ENCODE measurements at places on chromosomes 13 and 19.

GRCh38 chr13:77377016-77377415 is 50.1 kb upstream of the MYCBP2 start:
- DNase-seq, result no peak

DNA sequence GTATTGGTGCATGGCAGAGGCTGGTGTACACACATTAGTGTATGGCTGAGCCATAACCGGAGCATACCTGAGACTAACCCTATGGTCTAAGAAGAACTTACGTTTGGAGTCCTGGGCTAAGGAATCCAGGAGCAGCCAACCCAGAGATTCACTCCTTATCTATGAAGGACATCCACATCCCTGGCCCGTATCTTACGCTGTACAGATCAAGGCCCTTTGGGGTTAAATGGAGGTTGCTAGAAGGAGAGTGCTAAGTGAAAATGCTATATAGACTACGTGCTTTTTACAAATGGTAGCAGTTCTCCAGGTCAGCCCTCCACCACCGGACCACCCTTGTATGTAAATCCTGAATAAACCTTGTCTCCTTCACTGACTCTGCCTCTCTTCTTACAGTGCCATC is 1.9 kb upstream of the SUGT1 start:
- DNase-seq, result no peak

- DNase-seq, result no peak
These were observed 52.2 kb downstream of the SPATA13 start for GRCh38 chr13:24212674-24213073.

DNA sequence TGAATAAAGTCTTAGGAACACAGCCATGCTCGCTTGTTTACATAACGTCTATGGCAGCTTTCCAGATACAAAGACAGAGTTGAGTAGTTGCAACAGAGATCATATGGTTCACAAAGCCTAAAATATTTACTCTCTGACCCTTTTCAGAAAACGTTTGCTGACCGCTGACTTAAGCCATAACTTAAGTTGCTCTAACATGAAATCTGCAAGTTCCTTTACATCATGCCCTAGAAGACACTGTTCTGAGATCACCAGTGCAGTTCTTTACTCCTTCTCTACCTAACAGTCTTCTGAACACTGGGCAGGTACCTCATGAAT is 166.4 kb downstream of the DCLK1 start:
- DNase-seq, result no peak

DNA sequence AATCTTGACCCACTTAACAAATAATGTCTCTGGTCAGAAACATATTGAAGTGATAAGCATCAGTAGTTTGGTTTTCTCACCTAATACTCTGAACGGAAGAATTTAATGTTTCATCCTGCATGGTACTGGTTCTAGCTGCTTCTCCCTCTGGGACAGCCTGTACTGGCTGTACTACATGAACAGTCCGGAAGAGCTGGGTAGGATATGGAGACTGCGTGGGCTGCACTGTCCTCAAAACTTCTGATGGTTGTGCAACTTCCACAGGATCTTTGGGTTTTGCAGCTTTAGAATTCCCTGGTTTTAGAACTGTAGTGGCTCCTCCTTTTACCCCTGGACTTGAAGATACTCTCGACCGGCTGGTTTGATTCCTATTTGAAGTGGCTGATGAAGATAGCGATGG is 78.3 kb downstream of the ELF1 start:
- no peak for DNase-seq

DNA sequence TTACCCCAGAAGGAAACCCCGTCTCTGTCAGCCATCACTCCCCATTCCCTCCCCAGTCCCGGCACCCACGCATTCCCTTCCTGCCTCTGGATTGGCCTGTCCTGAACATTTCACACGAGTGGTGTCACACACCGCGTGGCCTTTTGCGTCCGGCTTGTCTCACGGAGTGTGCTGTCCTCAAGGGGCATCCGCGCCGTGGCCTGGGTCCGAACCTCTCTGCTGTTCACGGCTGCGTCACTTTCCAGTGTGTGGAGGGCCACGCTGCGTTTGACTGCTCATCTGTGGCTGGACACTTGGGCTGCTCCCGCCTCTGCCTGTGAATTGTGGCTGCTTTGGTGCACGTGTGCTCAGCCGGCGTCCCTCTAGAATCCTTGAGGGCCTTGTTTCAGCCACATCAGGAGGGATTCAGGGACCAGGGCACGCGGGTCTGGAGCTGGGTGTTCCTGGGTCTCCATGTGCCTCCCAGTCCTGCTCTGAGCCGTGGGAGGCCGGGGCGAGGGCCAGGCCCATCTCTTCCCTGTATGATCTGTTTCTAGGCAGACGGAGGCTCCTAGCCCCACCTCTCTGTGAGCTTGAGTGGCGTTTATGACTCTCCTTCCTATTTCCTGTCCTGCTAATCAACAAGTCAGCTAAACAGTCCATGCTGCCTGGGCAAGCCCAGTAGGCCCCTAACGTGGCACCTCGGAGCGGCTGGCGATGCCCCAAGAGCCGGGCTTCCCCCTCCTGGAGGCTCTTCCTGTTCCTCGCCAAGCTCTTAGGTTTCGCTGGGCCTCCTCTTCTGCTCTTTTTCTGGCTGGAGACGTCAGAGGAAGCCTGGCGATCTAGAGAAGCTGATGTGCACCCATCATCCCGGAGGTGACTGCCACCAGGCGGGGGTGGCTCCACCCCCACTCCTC is 8.1 kb downstream of the STK11 start:
- no peak for DNase-seq

DNA sequence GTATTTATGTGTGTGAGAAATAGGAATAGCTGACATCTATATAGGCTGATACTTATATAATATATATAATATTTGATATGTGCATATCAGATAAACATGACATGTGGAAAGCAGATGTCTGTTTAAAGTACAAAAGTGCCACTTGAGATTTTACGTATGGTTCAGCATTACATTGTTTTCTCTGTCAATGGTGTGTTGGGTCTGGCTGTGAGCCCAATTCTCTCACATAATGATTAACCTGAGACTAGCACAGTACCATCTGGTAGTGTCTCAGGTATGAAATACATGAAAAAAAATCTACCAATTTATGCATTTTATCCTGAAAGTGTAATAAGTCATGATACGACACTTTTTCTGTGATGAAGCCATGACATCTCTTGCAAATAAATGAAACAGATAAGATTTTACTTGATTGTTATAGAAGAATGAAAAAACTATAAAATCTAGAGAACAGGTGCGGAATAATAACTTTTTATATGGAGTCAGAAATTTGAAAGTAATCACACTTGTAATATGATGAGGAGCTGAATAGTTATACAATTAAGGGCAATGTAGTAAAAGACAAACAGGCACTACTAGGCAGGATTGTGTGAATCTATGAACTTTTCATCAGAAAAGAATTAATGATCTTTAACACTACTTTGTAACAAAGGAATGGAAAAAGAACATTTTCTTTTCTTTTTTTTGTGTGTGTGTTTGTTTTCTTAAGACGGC is 1405.0 kb downstream of the OLFM4 start:
- no peak for DNase-seq

DNA sequence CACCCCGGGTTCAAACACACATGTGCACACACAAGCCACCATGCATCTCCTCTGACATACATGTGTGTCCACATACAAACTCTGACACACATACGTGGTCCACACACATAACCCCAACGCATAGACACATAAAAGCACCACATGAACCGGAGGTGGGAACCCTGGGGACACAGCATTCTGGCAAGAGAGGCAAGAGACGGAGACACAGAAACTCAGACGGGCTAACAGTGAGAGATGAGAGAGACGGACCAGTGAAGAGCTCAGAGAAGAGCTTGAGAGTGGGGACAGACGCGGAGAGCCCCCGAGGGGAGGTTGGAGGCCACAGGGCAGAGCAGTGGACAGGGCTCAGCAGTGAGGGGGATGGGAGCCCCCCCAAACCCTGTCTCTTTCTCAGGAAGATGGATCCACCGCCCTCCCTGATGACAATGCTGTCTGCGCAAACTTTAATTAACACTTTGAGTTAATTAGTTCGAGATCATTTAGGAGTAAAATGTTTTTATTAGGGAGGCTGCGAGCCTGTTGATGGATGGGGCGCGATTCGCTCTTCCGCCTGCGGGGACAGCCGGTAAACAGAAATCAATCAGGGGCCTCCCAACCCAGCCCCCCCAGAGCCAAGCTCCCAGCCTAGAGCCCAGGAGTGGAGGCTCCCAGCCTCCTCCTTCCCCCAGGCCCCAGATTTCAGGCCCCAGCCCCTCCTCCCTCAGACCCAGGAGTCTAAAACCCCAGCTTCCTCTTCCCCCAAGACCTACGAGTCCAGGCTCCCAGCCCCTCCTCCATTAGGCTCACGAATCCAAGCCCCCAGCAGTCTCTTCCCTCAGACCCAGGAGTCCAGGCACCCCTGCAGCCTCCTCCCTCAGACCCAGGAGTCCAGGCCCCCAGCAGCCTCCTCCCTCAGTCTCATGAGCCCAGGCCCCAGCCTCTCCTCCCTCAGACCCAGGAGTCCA is 9.5 kb upstream of the ERFL start:
- no peak for DNase-seq

DNA sequence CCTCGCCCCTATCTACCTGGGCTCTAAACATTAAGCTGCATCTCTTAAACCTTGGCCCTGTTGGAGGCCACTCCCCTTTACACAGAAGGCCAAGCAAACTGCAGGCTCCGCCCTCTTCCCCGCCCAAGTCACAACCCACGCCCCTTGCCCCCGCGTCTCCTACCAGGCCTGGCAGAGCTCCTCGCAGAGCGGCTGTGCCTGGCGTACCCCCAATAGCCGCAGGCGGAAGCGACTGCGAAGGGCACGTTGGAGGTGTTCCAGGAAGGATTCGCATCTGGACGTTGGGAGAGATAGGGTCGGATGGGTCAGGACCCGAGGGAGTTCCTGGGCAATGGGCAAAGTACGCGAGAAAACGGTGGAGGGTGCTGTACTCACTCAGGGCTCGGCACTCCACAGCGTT is 5.9 kb downstream of the RTBDN start:
- no peak for DNase-seq

DNA sequence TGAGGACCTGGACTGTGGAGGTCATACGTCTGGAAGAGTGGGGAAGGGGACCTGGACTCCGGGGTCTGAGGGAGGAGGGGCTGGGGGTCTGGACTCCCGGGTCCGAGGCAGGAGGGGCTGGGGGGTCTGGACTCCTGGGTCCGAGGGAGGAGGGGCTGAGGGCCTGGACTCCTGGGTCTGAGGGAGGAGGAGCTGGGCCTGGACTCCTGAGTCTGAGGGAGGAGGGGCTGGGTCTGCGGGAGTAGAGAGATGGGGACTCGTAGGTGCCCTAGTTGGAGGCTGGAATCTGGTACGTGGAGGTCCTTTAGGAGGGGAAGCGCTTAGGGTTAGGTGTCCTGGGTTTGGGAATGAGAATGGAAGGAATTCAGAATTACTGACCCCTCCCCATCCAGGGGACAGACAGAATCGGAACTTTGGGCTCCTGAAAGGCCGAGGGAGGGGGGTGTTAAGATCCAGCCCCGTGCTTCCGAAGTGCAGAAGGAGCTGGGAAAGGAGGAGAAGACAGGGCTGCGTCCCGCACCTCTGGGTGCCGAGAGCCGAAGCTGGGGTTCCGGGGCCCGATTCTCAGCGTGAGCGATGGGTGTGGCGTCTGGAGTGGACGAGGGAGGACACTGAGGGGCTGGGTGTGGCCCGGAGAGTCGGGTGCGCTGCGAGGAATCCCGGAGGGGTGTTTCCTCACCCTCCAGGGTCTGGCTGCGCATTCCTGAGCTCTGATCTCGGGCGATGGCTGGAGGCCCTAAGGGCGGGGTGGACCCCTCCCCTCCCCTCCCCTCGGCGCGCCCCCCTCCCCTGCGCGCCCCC is 608 bp downstream of the MYADM start:
- no peak for DNase-seq

DNA sequence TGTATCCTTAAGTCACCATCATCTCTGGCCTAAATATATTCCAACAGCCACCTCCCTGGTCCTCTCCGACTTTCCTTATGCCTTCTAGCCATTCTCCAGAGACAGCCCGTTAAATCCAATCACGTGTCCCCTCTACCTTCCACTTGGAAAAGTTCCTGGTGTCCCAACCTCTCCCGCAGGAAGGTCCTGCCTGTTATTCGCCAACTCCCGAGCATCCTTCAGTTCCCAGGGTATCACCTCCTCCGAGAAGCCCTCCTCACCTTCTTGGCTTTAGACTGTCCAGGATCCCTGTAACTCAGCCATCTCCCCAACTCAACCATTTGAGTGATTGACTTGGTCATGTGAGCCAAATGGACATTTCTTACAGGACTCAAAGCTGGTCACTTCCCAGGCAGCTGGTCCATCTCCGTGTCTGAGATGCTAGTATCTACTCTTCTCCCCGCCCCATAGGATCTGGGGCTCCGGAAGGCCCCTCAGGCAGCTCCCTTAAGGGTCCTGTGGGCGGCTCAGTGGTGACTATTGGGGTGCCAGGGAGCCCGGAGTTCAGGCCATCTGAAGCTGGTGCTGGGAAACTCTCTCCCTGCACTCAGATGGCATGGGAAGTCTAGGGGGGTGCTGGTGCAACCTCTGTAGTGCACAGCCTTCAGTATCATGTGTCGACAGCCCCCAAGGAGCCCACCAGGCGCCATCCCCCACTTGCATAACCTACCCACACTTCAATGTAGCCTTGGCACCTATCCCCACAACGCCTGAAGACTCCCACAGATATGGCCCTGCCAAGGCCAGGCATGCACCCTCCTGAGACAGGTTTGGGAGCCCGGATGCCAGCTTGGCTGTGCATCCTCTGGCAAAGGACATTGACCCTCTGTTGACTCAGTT is 27.9 kb upstream of the NANOS3 start:
- DNase-seq, result no peak

DNA sequence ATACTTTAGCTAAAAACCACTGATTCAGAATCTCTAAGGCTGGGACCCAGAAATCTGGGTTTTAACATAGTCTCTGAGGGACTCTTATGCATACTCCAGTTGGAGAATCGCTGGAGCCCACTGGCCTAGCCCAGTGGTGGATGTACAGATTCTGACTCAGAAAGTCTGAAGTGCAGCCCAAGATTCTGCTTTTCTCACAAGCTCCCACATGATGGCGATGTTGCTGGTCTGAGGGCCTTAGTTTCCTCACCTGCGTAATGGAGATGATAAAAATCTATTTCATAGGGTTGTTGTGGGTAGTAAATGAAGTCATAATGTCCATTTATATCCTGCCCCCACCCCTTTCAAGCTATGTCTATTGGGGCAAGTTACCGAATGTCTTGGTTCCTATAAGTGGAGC is 7.7 kb upstream of the CDADC1 start:
- DNase-seq, result peak; percentile 30

DNA sequence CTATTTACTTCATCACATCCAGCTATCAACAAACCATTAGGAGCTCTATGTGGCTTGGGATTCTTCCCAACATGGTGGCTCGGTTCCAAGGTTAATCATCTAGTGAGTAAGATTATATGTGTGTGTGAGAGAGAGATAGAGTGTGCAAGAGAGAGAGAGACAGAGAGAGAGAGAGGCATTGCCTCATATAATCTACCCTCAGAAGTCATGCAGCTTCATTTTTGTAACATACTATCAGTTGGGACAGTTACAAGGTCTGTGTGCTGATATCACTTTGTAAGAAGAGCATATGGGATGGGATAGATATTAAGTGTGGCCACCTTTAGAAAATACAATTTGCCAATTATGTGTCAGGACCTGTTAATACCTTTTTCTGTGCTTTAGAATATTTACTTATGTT is 104.1 kb downstream of the NDFIP2 start:
- DNase-seq, result no peak

- DNase-seq, result no peak
These were observed 68.6 kb upstream of the KL start for GRCh38 chr13:32947411-32948276.

- no peak for DNase-seq
These were observed 10.7 kb downstream of the EPSTI1 start for GRCh38 chr13:42981317-42981716.

GRCh38 chr19:19463348-19464117 is 51.8 kb downstream of the TSSK6 start:
- DNase-seq, result no peak

GRCh38 chr19:30450100-30450499 is 77.9 kb downstream of the ZNF536 start:
- no peak for DNase-seq
